RWPE2 (cell line): ENCODE measurements at places on chromosomes 3 and 15.

DNA sequence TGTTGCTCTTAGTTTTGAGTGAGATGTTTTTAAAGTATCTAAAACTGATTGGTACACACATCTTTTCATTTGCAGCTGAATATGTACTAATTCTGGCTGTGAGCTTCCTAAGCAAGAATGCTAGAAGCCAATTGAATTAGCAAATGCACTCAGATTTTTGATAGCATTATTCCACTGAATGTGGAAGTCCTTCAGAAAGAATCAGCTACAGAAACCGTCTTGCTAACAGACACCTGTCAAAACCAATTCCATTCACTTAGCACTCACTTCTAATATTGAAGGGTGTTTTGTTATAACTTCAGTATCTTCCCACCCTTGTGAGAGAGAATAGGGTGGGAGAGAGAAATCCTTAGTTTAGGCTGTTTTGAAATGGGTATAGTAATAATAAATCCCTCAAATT lies 317.7 kb downstream of the IL5RA start:
- no peaks in the 10 kb centered on the region for H3K27me3 ChIP-seq
- H3K4me1 ChIP-seq = no peaks in the 10 kb centered on the region
- no peak overlapping the region for H3K4me3 ChIP-seq
- no peaks in the 10 kb centered on the region for H3K36me3 ChIP-seq
- no peak for DNase-seq

DNA sequence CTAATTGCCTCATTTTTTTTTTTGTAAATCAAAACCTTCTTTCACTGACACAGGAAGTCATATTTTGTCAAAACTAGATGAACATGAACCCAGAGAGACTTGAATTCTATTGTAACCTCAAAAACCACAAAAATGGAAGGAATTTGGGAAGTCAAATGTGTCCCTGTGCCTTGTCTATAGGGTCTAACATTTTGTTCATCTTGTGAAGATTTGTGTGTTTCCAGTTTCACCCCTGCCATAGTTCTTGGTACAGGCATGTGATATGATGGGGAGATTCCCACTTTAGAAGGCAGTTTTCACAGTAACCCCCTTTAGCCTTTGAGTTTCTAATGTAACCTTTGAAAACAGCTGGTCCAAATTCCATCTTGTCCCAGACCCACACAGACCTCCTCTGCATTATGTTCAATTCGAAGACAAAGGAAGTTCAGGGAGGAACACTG lies 318.5 kb upstream of the ADAMTS9 start:
- no peak for DNase-seq
- H3K27me3 ChIP-seq = no peaks in the 10 kb centered on the region
- H3K27ac ChIP-seq = peak overlapping the region; percentile 23
- no peaks in the 10 kb centered on the region for H3K36me3 ChIP-seq

DNA sequence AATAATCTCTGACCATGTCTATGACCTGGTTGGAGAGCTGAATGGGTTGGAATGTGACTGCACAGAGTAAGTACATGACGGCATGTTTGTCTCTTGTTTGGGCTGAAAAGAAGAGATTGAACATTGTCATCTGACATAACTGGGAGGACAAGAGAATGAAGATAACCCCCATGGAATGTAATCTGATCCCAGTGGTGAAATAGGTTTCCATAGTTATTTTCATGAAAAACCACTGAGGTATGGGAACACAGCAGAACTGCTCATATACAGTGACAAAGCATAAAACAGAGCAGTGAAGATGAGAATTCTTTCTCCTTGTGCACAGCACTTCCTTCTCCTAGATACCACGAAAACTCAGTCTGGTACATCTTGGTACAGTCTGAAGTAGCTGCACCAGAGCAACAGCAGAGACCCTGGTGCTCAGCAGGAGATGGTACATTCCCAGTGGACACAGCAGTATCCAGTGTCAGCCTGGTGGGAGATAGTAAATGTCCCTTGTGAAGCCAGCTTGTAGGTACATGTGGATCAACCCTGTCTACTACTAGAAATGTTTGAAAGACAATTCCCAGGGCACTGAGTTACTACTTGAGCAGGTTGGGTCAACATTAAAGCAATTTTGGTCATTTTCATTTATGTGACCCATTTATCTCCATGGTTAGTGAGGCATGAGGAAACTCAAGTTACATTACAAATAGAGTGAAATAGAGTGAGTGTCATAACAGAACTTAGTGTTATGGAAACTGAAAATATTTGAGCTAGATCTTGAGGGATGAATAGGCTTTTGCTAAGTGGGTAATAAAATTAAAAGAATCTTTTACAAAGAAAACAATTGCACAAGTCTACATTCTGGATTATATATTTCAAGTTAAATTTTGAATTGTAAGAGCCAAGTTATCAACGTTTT lies 178.3 kb downstream of the SUCNR1 start:
- H3K4me3 ChIP-seq = no peak overlapping the region
- peaks cover 5% of the 10 kb centered on the region for H3K4me1 ChIP-seq
- H3K27ac ChIP-seq = no peak overlapping the region
- H3K36me3 ChIP-seq = no peaks in the 10 kb centered on the region
- H3K27me3 ChIP-seq = no peaks in the 10 kb centered on the region
- no peak for DNase-seq

DNA sequence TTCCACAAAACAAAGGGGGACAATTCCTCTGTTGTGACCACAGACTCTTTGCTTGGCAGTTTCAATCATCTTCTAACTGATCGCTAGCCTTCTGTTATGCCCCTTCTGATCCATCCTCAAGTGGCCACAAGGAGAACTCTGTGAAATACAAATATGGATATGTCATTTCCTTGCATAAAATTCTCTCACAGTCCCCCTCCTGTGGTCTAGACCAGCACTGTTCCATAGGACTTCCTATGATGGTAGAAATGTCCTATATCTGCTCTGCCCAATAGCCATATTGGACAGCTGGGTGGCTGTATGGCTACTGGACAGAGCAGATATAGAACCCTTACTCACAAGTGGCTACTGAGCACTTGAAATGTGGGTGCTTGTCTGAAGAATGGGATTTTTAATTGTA lies 25.9 kb upstream of the SNRK start:
- no peaks in the 10 kb centered on the region for H3K27me3 ChIP-seq
- H3K36me3 ChIP-seq = no peaks in the 10 kb centered on the region
- peak overlapping the region; percentile 53 for H3K27ac ChIP-seq
- H3K4me3 ChIP-seq = no peak overlapping the region

GRCh38 chr3:184160456-184160855 lies 5.3 kb downstream of the DVL3 start:
- no peak for DNase-seq
- no peak overlapping the region for H3K27ac ChIP-seq
- H3K36me3 ChIP-seq = peaks cover 33% of the 10 kb centered on the region
- no peak overlapping the region for H3K4me3 ChIP-seq
- H3K4me1 ChIP-seq = peaks cover 8% of the 10 kb centered on the region

GRCh38 chr3:157477441-157477840 lies 25.8 kb downstream of the VEPH1 start:
- no peak for DNase-seq
- no peak overlapping the region for H3K4me3 ChIP-seq
- no peak overlapping the region for H3K27ac ChIP-seq
- no peaks in the 10 kb centered on the region for H3K4me1 ChIP-seq
- H3K27me3 ChIP-seq = no peaks in the 10 kb centered on the region
- no peaks in the 10 kb centered on the region for H3K36me3 ChIP-seq

GRCh38 chr15:58448906-58449305 lies 17.1 kb downstream of the LIPC start:
- H3K4me1 ChIP-seq = no peaks in the 10 kb centered on the region
- DNase-seq = no peak
- no peaks in the 10 kb centered on the region for H3K36me3 ChIP-seq
- H3K4me3 ChIP-seq = no peak overlapping the region
- no peaks in the 10 kb centered on the region for H3K27me3 ChIP-seq

DNA sequence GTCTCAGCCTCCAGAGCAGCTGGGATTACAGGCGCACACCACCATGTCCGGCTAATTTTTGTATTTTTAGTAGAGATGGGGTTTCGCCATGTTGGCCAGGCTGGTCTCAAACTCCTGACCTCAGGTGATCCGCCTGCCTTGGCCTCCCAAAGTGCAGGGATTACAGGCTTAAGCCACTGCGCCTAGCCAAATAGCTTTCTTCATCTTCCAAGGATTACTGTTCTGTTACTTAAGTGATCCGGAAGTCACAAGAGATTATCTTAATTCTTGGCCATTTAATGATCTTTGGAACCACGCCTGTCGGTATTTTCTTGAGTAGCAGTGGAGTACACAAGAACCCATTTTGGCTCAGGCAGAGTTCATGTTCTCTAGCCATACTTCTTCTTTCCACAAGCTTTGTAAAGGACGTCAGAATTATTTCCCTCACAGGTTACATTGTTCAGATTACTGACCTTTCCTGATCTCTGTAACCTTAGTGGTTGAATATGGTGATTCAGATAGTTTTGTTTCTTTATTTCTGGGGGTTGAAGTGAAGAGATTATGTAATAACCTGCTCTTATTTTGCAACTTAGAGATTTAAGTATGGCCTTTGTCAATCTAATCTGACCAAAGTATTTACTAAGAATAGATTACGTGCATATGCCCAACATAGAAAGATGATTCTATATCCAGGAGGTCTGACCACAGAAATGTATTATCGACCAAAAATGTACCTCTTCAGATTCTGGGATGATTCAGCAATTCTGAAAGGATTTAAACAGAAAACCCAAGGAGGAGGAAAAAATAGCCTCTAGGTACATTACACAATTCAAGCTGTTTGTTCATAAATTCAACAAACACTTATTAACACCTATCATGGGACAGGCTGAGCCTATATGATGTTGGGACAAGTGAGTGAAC lies 132.2 kb downstream of the GREM1 start:
- H3K36me3 ChIP-seq = no peaks in the 10 kb centered on the region
- peaks cover 39% of the 10 kb centered on the region for H3K4me1 ChIP-seq
- H3K27me3 ChIP-seq = no peaks in the 10 kb centered on the region
- H3K27ac ChIP-seq = peak overlapping the region; percentile 77
- no peak for DNase-seq

- no peak for DNase-seq
- H3K27me3 ChIP-seq = no peaks in the 10 kb centered on the region
- H3K4me1 ChIP-seq = peaks cover 7% of the 10 kb centered on the region
- H3K36me3 ChIP-seq = no peaks in the 10 kb centered on the region
- H3K27ac ChIP-seq = no peak overlapping the region
Observed at GRCh38 chr3:190485830-190486532, 27.9 kb upstream of the IL1RAP start.

- no peaks in the 10 kb centered on the region for H3K27me3 ChIP-seq
- no peak overlapping the region for H3K27ac ChIP-seq
- no peaks in the 10 kb centered on the region for H3K4me1 ChIP-seq
- no peaks in the 10 kb centered on the region for H3K36me3 ChIP-seq
Observed at GRCh38 chr3:139686624-139687023, 8.9 kb upstream of the NMNAT3 start.

DNA sequence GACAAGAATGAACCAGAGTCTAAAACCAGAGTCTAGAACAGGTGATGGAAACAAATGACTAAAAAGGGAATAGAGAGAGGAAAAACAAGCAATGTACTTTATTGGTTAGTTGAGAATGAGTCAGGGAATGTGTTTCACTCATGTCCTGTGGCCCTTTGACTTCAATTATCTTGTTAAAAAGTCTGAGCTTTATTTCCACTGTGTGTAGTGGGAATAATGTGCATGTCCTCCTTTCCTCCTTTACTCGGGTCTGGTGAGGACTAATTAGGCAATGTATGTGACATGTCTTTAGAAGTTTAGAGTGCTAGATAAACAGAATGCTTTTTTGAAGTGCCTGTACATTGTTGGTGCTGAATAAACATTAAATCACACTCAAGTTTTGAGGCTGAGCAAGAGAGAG lies 21.3 kb downstream of the LSAMP start:
- no peak overlapping the region for H3K27ac ChIP-seq
- no peaks in the 10 kb centered on the region for H3K4me1 ChIP-seq
- H3K4me3 ChIP-seq = no peak overlapping the region

- H3K4me1 ChIP-seq = peaks cover 19% of the 10 kb centered on the region
- no peaks in the 10 kb centered on the region for H3K36me3 ChIP-seq
- peak overlapping the region; percentile 32 for H3K27ac ChIP-seq
- H3K4me3 ChIP-seq = no peak overlapping the region
- DNase-seq = no peak
Observed at GRCh38 chr15:96234109-96234892, 96.2 kb upstream of the NR2F2 start.

- no peak overlapping the region for H3K4me3 ChIP-seq
- peaks cover 6% of the 10 kb centered on the region for H3K4me1 ChIP-seq
- no peaks in the 10 kb centered on the region for H3K36me3 ChIP-seq
Observed at GRCh38 chr3:65545429-65545828, 493.3 kb downstream of the MAGI1 start.

- H3K4me1 ChIP-seq = no peaks in the 10 kb centered on the region
- no peaks in the 10 kb centered on the region for H3K27me3 ChIP-seq
- no peak overlapping the region for H3K27ac ChIP-seq
Observed at GRCh38 chr3:133610031-133610430, 36.5 kb downstream of the CDV3 start.

DNA sequence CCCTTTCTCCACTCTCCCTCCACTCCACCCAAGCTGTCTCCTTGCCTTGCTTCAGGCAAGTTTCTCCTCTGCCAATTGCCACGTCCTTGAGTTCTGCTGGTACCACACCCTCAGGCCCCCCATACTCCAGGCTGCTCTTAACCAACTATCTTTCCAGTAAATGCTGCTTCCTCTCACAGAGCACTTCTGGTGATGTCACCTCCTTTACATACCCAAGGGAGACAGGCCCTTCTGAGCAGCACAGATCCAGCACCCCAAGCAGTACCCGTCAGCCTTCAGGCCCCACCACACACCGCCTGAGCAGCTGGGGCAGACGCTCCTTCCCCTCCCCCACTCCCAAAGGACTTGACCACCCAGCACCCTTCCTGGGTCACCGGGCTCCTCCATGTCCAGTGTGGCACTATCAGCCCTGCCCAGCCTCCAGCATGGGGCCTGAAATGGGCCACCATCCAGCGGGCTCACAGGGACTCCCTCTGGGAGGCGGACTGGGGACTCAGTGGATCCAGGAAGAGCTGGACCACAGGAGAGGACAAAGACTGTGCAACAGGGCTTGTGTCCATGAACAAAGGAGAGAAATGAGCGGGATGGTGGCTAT lies 50.2 kb downstream of the KLF15 start:
- no peak overlapping the region for H3K27ac ChIP-seq
- H3K4me1 ChIP-seq = peaks cover 15% of the 10 kb centered on the region
- no peak for DNase-seq
- no peaks in the 10 kb centered on the region for H3K27me3 ChIP-seq

DNA sequence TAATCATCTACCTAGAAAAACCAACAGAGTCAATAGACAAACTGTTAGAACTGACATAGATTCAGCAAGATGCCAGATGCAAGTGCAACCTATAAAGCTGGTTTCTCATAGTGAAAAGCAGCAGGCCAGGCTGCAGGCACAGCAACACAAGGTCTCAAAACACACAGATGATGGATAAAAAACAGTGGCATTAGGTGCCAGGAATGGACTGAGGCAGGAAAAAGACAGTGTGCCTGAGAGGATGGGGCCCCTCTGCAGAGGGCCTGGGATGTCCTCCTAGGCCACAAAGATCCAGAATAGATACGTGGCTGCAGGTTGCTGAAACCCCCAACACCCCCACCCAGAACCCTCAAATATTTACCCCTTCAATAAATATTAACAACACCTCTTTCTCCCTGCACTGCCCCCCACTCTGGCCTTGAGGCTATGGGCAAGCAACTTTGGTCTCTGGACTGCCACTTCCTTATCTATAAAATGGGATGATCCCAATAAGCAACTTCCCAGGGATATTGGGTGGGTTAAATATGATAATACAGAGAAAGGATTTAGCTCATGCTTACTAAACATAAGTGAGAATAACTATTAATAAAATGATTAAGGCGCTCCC lies 35.2 kb upstream of the FGD5 start:
- H3K4me1 ChIP-seq = no peaks in the 10 kb centered on the region
- no peaks in the 10 kb centered on the region for H3K27me3 ChIP-seq
- no peak for DNase-seq
- H3K4me3 ChIP-seq = no peak overlapping the region
